Stimulated activated CD4-positive, alpha-beta T cell treated with anti-CD3 and anti-CD28 coated beads, Interleukin-12 subunit alpha, Interleukin-12 subunit beta, amount 100 ng/mL, for 24 hours (primary cell): ENCODE measurements at places on chromosomes 4 and X.

- DNase-seq: no peak
Observed at GRCh38 chr4:7415927-7416686, 18.6 kb downstream of the PSAPL1 start.

GRCh38 chrX:10800796-10801195 is 180.4 kb upstream of the MID1 start:
- DNase-seq: no peak

- DNase-seq: no peak
Observed at GRCh38 chr4:11532138-11532537, 103.4 kb upstream of the HS3ST1 start.

DNA sequence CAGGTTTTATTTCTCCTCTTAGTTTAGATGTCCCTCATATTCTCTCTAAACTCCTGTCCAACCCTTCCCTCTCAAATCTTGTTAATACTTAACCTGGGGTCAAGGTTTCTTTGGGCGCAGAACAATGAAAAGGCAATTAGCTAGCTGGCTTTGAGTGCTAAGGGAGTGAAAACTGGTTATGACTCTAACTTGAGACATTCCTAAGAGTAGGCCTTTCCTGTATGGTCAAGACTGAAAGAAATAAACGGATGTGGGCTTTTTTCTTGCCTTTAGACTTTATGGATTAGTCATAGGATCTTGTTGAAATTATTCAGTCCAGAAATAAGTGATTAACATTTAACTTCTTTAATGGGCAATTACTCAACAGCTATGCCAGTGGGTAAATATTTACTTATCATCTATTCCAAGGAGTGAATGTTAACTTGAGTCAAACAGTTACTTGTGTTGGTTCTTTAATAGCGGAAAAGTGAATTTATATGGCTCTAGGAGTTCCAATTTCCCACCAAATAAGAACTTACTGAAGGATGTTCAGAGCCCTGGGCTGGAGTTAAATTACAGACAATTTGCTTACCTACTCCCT is 141.7 kb upstream of the SCML1 start:
- DNase-seq: no peak

GRCh38 chr4:161314371-161314770 is 849.4 kb downstream of the FSTL5 start:
- no peak for DNase-seq
